ENCODE measurements at places on chromosomes 1 and 21.

DNA sequence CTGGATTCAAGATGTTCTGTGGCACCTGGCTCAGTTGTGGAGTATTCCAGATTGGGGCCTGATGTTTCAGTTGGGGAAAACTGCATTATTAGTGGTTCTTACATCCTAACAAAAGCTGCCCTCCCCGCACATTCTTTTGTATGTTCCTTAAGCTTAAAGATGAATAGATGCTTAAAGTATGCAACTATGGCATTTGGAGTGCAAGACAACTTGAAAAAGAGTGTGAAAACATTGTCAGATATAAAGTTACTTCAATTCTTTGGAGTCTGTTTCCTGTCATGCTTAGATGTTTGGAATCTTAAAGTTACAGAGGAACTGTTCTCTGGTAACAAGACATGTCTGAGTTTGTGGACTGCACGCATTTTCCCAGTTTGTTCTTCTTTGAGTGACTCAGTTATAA lies 7.2 kb downstream of the FPGT start:
- no peak for ATAC-seq

GRCh38 chr1:237709355-237709754 lies 181.4 kb downstream of the ZP4 start:
- ATAC-seq = no peak

DNA sequence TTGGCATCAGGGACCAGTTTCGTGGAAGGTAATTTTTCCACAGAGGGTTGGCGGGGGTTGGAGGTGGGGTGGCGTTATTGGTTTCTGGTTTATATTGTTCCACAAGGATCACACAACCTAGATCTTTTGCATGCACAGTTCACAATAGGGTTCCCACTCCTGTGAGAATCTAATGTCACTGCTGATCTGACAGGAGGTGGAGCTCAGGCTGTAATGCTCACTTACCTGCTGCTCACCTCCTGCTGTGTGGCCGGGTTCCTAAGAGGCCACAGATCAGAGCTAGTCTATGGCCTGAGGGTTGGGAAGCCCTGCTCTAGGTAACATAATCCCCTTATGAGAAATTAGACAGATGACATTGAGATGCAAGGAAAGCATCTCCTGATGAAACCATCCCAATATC lies 12.6 kb downstream of the GBP5 start:
- ATAC-seq = no peak

DNA sequence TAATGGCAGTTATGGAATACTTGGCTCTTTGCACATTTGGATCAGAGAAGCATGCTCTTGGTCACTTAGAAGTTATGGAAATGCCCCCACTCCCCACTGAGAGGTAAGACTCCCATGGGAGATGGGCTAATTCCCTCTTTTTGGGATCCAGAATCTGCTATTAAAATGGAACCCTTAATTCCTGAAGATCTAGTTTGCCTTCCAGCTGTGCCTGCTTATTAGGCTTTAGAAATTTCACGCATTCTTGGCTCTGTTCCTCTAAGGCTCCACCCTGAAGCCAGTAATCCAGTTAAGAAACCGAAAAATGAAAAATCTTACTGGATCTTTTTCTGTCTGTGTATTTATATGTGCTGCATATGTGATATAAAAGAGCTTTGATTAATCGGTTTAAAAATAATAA lies 76.7 kb downstream of the USH2A start:
- ATAC-seq = no peak
